Right lung (tissue), 10 donors: ENCODE measurements at places on chromosomes 7 and 10.

DNA sequence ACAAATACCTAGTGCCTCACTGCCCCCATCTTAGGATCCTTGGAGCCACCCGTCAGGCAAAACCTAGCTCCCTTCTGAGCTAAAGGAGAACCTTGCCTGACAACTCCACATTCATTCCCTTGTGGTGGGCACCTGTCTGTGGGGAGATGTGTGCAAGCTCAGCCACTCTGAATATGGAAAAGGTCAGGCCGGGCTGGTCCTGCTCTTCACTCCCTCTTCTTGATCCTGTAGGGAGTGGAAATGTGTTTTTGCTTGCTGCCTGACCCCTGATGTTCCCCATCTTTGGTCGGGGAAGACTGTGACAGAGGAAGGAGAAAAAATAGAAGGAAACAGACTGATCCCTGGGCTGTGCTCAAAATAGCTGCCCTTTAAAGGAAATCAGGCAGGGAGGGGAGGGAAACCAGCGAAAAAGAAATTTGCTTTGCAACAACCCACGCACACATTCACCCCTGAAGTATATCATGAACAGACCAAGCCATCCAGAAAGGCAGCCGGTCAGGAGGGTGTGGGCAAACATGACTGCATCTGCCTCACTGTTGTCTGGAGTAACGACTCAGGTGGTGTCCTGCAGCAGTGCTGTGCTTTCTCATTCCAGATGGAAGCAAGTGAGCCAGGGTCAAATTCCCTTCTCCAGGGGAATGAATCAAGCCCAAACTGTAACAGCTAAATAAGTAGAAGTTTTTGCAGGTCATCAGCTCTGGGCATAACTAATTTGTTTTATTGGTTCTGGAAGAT, 74.0 kb downstream of the SCRN1 start:
- DNase-seq, result no peak

DNA sequence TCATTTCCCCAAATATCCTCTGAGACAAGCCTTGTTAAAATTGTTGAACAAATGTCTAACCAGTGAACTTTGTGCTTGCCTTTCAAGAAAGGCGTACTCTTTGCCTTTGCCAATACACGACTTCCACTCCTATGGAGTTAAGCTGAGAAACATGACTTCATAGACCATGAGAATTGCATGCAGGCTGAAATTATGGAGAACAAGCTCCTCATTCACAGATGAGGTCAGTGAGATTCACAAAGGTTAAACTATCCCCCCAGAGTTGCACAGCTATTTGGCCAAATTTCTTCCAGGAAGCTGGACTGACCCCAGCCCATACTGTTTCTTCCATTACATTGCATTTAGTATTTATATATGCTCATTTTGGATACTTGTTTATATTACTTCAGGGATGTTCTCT, 221.4 kb upstream of the SEMA3C start:
- no peak for DNase-seq

DNA sequence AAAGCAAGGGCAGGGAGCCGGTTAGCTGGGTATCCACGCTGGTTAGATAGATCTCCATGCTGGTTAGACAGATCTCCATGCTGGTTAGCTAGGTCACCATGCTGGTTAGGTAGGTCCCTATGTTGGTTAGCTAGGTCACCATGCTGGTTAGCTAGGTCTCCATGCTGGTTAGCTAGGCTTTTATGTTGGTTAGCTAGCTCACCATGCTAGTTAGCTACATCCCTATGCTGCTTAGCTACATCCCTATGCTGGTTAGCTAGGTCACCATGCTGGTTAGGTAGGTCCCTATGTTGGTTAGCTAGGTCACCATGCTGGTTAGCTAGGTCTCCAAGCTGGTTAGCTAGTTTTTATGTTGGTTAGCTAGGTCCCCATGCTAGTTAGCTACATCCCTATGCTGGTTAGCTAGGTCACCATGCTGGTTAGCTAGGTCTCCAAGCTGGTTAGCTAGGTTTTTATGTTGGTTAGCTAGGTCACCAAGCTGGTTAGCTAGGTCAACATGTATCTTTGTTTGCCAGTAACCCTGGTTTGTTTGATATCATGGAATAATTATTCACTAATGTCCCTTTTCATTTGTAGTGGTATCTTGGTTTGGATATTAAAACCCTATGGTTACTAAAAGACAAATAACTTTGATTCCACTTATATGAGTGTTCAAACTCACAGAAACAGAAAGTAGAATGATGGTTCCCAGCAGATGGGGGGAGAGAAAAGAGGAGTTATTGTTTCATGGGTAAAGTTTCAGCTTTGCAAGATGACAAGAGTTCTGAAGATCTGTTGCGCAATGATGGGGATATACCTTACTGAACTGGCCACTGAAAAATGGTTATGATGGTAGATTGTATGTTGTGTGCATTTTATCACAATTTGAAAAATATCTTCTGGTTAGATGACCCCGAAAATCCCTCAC, 136.2 kb downstream of the PRPF18 start:
- DNase-seq, result no peak

- no peak for DNase-seq
Measured at GRCh38 chr7:55022002-55022985, 3.5 kb downstream of the EGFR start.

GRCh38 chr10:43238462-43238861, 28.4 kb downstream of the RASGEF1A start:
- no peak for DNase-seq

DNA sequence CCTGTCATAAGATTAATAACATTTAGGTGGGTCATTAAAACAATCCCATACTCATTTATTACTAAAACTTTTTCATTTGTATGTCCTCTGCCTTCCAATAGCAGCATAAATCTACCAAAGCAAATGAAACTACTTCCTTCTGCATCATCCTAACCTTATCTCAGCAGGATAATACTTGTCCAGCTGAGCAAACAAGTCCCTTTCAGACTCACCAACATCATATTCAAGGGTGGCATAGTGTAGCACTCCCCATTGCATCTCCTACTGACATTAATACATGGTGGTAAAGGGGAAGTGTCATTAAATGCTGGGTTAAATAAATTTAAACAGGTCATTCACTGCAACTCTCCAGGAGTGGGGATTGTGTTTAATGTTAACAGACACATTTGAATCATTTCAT, 3.4 kb upstream of the MINDY3 start:
- no peak for DNase-seq

DNA sequence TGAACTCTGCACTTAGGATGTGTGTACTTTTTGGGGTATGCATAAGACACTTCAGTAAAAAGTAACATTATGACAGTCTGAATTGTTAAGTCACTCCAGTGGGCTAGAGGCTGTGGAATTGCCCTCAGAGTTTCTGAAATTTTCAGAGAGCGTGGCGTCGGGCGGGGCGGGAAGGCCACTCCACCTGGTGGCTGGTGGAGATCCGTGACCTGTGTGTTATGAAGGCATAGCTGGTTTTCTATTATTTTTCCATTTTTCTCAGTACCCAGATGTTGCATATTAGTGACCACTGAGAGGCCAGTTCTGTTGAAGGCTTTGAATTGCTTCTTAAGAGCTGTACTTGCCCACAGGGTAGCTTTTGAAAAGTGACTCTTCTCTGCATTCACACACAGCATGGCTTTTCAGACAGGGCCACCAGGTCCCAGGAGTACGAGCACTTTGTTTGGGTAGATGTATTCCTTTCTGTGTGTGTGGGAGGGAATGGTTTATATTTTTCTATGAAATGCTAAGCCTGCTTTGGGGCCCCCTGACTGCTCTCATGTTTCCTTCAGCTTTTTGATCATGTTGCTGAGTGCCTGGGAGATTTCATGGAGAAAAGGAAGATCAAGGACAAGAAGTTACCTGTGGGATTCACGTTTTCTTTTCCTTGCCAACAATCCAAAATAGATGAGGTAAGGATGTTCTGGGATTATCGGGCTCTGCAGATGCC, 52.3 kb downstream of the TACR2 start:
- DNase-seq, result no peak

- DNase-seq, result no peak
Measured at GRCh38 chr10:47261121-47261520, 38.9 kb upstream of the GDF10 start.

GRCh38 chr7:22275661-22276060, 81.3 kb downstream of the RAPGEF5 start:
- DNase-seq, result no peak

DNA sequence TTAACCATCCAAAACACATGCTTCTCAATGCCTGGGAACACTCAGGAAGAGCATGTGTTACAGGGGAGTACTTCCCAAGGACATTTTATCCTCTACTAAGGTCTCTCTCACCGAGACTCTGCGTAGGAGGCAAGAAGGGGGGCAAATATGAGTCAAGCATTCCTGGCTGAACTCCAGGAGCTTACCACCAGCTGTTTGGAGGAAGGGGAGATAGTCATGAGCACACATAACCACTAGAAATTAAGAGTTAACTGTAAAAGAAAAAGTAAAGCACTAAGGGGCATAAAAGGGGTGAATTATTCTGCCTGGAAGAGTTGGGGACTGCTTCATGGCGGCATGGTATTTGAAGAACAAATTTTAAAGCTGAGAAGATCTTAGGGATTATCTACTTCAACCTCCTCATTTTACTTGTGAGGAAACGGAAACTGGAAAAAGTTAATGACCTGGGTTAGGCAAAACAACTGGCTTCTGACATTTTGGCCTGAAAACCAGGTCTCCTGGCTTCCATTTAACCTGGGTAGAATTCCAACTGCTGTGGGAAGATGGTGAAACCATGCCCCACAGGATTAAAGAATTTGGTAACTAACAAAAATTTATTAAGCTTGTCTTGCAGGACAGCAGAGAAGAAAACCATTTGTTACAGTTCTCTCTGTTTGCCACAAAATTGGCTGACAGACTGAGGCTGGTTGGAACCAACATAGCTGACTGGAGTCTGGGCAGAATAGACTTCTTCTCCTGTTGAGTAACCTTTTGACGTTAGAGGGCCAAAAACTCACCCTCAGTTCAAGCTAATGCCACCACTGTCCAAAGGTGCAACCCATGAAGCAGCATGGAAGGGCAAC, 85.5 kb downstream of the SLC25A13 start:
- peak; percentile 6 for DNase-seq

DNA sequence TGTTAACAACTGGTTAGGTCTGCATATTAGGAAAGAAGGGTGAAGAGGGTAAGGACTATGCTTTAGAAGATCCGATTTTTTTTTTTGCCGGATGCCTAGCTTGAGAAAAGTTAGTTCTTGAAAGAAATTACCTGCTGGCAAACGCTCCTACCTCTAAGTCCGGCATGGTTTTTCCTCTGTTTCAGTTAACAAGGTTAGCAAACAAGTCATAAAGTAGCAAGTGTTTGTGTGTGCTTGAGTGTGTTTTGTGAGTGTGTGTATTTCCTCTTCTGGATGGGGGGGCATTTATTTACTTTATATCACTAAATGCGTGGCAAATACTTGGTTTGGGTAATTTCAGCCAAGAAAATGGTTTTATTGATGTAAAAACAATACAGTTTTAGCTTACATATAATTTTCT, 195.6 kb downstream of the SUGCT start:
- DNase-seq, result no peak

GRCh38 chr7:92245487-92246359, at the start of the genes ANKIB1 and KRIT1:
Gene ANKIB1, plus strand, starts transcription at chr7:92245974. Its CDS starts 49,005 bp downstream, at chr7:92294979.
Gene KRIT1, minus strand, starts transcription at chr7:92245914. Its CDS starts 3,779 bp downstream, at chr7:92242135.
- peak; percentile 90 for DNase-seq

- DNase-seq, result peak; percentile 82
Measured at GRCh38 chr10:94315975-94316464, 46.7 kb downstream of the NOC3L start.

DNA sequence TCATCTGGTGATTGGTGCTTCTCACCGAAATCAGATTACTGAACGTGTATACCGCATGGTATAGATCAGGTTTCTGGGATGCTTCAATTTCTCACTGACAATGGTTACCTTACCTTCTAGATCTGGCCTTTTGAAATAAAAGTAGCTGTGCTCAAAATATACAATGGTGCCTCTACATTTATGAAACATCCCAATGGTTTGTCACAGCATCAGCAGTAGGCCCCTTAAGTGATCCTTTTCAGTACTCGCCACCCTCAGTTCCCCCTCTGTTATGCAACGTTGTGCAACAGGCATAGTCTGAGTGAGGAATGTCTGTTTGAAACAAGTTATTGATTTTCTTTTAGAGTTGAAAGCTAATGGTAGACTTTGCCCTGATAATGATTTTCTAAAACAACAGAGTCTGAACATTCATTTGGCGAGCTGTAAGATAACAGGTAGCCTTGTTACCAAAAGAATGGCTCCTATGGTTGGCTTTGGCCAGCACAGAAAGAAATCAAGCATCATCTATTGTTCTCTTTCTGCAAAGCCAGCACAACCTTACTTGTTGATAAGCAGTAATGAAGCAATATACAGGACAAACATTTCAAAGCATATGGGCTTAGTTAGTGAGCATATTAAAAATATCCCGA, 693.9 kb downstream of the PARD3 start:
- DNase-seq, result no peak

- DNase-seq, result no peak
Measured at GRCh38 chr10:75326306-75326705, 75.3 kb downstream of the ZNF503 start.

DNA sequence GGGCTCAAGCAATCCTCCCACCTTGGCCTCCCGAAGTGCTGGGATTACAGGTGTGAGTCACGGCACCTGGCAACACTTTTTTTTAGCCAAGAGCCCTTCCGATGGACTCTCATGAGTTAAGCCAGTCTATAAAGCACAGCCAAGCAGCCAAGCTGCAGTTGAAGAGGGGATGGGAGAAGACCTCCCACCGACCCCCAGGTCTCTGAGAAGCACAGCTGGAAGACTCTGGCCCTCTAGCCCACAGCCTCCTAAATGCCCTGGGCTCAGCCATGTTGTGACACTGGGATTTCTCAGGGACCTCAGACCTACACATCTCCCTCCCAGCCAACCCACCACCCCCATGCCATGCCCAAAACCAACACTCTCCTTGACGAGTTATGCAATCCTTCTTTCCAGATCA, 31.1 kb downstream of the CALML3 start:
- no peak for DNase-seq

- DNase-seq, result no peak
Measured at GRCh38 chr7:55306331-55306730, 58.8 kb upstream of the LANCL2 start.

DNA sequence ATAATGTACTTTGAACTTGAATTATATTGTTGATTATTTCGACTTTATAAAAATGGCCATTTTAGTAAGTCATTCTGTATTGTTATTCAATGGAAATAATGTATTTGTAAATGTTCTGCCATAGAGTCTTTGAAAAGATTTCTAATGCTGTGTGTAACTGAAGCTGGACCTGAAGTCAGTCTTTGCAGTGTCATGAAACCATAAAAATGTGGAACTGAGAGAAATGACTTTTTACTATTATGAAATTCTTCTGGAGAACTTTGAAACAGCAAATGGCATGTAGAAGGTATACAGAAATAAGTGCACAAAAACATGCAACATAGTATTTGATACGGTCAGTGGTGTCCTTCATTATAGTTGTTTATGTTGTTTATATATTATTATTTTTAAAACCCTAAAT, 59.7 kb upstream of the ADRA2A start:
- no peak for DNase-seq

DNA sequence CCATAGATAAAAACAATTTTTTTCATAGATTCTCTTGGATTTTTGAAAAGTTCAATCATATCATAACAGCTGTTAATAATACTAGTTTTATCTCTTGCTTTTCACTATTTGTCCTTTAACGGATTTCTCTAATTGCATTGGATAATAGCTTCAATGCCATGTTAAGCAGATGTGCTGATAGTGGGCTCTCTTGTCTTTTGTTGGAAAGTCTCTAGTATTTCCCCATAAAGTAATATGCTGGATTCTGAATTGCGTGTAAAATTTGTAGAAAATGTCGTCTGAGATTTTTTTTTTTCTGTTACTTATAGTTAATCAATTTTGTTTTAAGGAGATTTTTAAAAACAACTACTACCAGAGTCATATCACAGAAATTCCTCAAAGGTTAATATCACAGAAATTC, 53.3 kb downstream of the TFPI2 start:
- DNase-seq, result no peak
